Transverse colon (tissue), 4 donors: ENCODE measurements at places on chromosomes 5 and 9.

DNA sequence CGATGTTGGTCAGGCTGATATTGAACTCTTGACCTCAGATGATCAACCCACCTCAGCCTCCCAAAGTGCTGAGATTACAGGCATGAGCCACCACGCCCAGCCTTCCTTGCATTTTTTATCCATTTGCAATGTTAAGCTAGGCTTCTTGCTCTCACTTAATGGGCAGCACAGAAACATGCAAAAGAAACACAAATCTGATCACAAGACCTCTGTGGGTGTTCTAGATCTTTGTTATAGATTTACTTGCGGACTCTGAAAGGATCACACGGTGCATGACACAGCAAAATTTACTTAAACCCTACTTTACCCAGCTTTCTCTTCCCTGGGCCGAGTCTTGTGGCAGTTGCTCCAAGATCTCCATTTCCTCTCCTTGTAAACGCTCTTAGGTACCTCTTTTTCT lies 71.3 kb downstream of the PSAT1 start:
- no peak for DNase-seq

DNA sequence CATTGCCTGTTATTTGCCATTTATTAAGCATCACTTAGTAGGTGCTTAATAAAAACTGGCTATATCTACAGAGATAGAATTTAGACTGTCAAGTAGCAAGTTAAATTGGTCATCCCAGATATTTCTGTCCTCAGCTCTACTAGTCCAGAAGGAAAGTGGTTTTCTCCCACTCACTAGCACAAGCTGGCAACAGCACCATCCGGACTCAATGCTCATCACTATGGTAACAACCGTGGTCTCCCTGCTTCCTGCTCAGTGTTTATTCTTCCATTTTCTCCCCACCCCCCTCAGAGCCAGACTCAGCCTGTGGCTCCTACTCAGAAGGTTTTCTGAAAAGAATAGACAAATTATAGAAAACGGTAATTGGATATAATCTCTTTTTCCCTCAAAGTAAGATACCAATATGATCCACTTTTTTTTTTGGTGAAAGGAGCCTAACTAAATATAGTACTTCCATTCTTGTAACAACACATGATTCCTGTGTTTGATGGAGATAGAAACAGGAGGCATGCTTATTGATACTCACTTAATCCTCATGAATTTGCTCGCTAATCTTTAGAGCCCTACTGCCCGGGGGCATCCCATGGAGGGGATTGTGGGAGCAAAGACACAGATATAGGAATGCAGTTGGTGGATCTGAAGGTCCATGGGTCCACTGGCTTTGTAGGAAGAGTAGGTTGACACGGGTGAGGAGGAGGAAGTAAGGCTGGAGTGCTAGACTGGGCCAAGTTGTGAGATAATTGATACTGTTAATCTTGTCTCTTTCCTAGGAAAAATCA lies 191.4 kb downstream of the MAN2A1 start:
- no peak for DNase-seq

- DNase-seq = no peak
Measured at GRCh38 chr5:21391506-21391905, 1403.5 kb upstream of the CDH18 start.

DNA sequence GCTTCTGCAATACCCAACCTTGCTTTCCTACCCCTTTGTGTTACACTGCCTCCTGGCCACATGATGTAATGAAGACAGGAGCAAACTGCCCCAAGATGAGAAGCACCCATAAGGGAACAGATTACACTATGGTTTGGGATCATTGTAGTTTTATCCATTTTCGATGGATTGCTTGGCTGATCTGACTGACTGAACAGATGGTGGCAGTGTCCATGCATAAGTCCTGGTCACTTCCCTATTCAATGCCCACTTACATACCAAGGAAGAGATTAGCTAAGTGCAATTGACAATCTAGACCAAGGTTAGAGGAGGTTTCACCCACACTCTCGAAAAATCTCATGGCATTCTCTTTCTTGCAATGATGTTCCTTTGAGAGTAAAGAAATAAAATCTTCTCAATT lies 319.9 kb downstream of the RAB3C start:
- no peak for DNase-seq

DNA sequence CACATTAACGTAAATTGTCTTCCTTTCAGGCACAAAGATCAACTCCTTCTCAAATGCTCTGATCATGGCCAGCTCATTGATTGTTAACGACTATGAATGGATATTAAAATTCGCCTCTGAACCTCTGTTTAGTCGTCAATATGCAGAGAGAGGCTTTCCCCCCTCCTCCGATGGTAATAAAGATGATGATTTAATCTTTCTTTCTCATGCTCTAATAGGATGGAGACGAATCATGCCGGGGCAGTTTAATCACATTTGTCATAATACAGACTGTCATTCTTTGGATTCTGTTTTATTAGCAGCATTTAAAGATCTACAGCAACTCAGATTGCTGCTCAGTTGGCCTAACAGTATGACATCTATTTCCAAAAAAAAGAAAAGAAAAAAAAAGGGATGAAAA lies 132.9 kb downstream of the SREK1 start:
- no peak for DNase-seq

DNA sequence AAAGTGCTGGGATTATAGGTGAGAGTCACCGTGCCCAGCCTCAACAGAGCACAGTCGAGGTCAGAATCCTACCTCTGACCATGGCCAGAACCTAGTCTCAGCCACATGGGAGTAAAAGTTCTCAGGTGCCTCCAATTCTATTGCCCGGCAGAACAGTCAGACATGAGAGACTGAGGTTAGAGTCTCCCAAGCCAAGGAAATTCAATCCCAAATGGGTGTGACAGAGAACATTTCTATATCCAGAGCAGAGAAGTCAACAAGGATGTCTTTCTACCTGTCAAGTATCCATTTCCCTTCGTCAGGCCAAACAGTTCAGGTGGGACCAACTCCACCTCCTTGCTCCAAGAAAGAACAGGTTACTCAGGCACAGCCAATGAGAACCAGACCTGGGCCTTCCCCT lies 10.5 kb downstream of the ANXA6 start:
- DNase-seq = no peak

GRCh38 chr9:126093771-126094170 lies 232.9 kb upstream of the MVB12B start:
- no peak for DNase-seq

- peak; percentile 63 for DNase-seq
Measured at GRCh38 chr9:108093773-108094675, 604.5 kb upstream of the KLF4 start.

GRCh38 chr9:109238655-109239054 lies 71.6 kb upstream of the FRRS1L start:
- DNase-seq = no peak
